ENCODE measurements at places on chromosomes 6 and 20.

DNA sequence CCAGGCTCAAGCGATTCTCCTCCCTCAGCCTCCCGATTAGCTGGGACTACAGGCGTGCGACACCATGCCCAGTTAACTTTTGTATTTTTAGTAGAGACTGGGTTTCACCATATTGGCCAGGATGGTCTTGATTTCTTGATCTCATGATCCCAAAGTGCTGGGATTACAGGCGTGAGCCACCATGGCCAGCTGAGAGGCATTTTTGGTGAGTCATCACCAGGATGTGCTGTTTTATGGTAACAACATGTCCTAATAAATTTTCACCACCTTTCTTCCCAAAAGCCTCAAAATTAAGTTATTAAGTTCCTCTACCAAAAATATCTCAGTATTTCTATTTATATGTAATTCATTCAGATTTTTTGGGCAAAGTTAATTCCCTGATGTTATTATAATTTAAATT is 53.5 kb downstream of the COL21A1 start:
- DNase-seq, result no peak

- DNase-seq, result no peak
These were observed 226.4 kb downstream of the CLIC5 start for GRCh38 chr6:45789238-45789637.

DNA sequence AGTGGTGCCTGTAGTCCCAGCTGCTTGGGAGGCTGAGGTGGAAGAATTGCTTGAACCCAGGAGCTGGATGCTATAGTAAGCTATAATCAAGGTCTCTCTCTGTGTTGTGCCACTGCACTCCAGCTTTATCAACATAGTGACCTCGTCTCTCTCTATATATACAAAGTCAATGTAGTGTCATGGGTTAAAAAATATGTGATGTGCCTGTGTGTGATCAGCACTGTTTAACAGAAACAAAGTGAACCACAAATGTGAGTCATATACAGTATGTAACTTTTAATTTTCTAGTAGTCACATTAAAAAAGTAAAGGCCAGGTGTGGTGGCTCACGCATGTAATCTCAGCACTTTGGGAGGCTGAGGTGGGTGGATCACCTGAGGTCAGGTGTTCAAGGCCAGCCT is 85.3 kb upstream of the RNF24 start:
- no peak for DNase-seq

DNA sequence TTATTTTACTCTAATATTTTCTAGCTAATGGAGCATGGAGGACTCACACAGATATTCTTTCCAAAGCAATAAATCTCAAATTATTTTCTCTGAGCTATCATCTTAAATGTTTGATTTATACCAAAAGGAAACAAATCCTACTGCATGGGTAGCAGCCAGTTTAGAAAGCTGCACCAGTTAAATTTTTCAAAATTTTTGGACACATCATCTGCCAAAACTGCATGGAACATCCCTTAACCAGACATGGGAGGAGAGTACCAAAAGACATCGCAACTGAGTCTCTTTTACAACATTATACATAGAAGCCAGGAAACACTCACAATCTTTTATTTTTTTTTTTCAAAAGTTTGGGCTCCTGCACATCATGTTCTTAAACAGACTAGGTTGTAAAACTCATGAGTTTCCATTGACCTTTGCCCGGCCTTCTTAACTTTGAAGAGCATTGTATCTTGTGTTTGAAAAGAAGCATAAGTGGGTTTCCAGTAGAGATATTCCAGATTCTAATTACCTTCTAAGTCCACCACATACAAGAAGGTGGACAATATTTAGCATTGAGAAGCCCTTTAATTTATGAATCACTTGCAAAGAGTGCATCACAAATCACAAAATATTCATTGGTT is 87.7 kb upstream of the HMGCLL1 start:
- no peak for DNase-seq

DNA sequence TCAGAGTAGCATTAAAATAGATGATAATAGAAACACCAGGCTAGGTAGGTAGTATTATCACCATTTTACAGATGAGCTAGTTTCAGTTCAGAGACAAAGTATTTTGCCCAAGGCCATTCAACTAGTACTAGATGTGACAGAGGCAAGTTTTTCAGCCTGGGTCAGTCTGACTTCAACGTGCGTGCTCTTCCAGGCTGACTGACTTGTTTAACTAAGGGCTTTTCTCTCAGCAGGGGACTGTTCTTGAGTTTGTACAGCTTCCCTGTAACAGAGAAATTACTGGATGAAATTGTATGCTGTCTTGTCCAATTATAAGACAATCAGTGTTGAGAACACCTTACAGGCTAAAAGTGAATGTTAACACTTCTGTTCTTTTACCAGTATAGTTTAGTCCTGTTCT is 333.5 kb upstream of the MAN1A1 start:
- DNase-seq, result no peak

GRCh38 chr20:59055302-59055701 is 12.7 kb upstream of the PRELID3B start:
- no peak for DNase-seq

DNA sequence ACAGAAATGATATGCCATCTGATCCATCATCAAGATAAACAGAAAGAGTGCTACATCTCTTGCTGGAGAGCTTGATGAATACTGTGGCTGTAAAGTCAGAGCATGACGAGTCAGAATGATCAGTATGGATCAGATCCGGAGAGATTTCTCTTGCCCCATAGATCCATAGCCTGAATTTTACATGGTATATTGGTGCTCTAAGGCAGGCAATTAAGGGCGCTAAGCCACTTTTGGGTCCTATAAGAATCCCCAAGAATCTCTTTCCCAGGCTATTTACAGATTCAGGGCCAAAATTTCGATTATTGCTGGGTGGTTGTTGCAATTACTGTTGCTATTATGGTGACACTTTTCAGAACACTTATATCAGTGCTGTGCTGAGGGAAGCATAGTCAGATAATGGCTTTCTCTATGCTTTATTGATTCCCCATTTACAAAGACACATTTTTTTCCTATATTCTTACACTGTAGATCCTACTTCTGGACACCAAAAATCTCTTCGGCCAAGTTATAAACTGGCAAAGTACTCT is 94.4 kb downstream of the ADGRB3 start:
- DNase-seq, result no peak

GRCh38 chr6:76792394-76792793 is 670.9 kb downstream of the HTR1B start:
- DNase-seq, result no peak

DNA sequence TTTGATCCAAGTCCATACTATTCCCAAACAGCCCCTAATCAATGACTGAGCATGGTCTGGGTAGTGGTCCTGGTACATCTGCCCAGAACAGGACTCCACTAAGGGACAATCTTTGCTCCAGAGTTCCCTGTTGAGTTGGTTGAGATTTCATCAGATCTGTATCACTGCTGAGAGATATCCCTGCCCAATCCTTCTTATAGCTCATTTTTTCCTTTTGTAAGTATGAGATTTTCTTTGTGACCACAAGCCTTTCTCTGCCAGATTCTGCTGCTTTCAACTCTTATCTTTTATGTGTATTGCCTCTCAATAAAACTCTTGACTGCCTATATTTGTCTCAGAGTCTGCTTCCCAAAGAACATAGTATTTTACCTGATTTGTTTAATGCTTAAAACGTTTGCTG is 46.2 kb upstream of the LAMA2 start:
- no peak for DNase-seq

DNA sequence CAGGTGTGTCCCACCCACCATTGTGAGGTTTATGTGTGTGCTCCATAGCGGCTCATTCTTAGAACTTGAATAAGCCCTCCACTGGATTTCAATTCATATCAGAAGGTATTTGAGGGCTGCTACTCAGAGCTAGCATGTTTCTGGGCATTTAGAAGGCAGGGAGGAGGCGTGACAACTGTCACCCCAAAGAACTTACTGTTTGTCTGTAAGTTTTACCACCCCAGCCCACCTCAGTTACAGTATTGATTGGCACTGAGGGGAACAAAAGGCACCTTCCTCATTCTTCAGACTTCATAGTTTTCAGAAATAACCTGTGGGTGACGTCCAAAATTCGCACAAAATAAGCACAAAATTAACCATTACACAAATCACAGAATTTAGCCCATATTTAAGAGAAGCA is 81.7 kb downstream of the KHDC1L start:
- no peak for DNase-seq

DNA sequence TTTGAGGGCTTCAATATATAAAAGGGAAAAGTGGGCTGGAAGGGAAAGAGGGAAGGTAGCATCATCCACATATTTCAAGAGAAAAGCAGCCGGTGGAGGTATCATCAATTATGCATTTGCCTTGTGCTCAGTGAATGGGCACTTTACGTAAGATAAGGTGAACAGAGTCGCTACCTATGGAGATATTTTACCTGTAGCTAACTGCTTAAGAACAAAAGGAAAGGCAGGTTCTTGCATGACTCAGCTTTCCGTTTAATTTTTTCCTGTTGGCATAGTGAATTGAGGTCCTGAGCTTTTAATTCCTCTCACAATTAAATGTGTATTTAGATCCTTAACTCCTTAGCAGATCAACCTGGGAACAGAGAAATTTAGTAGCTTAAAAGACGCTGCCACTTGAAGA is 25.5 kb upstream of the PLCB4 start:
- DNase-seq, result no peak

DNA sequence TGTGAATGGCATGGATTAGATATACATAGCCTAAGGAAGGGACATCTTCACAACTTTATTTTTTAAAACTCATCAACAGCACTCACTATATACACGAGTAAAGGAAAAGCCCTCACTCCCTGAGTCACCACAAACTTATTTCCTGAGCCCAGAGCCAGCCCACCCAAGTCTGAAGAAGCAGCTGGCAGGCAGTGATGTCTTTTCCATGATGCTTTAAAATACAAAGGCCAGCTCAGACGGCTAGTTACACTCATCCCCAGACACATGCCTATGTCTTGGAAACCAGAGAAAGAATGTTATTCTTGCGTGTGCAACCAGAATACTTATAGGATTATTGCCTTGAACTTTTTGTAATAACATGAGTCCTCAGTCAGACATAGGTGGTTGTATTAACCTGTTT is 114.4 kb downstream of the ADGRG6 start:
- DNase-seq, result no peak

- DNase-seq, result no peak
These were observed 82.2 kb upstream of the PAX1 start for GRCh38 chr20:21623074-21623780.

DNA sequence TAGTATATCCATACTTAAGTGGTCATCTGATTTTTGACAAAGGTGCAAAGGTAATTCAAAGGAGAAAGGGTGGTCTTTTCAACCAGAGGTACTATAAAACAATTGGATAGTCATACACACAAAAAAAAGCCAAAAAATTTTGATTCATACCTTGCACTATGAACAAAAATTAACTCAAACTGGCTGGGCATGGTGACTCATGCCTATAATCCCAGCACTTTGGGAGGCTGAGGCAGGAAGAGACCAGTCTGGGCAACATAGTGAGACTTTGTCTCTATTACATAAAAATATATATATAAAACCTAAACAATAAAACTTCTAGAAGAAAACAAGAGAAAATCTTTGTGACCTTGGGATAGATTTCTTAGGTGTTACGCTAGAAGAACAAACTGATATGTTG is 43.8 kb upstream of the ADIG start:
- DNase-seq, result no peak

DNA sequence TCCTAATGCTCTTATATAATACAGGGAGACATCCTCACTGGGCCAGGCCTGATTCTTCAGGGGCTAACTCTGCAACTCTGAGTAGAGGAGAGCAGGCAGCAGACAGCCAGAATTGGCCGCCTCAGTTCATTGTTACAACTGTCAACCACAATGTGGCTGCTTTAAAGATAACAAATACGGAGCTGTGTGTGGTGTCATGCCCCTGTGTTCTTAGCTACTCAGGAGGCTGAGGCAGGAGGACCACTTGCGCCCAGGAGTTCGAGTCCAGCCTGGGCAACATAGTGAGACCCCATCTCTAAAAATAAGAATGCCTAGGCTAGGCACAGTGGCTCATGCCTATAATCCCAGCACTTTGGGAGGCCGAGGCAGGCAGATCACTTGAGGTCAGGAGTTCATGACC is 34.3 kb downstream of the CEP250 start:
- no peak for DNase-seq

GRCh38 chr20:36744764-36745191 is 1.1 kb downstream of the NDRG3 start:
- DNase-seq, result no peak

DNA sequence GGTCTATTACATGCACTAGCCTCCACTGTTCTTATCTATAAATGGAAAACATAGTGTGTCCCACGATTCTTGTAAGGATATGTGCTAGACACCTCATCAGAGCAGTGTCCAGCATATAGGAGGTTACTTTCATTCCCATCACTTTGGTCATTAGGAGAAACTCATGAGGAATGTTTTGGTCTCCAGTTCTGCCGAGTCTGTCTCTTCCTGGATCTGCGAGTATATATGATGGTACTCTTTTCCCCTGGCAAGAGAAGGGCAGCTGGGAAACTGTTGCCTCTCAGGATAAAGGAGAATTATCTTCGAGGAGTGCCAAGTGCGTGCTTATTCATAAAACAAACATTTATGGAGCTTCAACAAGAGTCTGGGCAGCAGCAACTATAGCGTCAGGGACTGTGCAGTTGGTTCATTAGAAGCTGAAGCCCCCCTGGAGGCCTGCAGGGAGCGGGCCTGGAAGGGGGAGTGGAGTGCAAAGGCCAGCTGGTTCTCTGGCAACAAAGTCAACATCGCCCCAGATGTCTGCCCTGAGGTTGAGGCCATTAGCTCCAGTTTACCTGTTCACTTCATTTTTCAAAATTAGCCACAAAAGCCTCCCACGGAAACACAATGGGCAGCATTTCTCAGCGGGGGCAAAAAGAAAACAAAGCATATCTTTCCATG is 811.9 kb downstream of the MAFB start:
- DNase-seq, result no peak

- DNase-seq, result no peak
These were observed 46.3 kb downstream of the TULP4 start for GRCh38 chr6:158358450-158359077.

DNA sequence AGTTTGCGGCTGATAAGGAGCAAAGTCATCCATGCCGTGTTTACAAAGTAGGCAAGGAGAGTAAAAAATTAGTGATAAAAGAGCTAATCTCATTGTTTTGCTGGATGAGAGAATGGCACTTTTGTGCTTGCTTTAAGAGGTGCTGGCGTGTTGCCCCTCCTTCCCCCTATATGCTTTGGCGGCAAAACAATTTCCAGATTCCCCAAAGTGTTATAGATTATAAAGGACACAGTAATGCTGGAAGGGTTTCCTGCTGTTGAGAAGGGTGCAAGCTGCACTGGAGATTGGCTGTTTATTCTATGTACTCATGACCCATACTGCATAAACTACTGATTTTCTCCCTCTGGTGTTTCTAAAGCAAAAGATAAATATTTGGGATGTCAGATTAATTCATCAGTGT is 338.9 kb upstream of the MAP3K7 start:
- no peak for DNase-seq

DNA sequence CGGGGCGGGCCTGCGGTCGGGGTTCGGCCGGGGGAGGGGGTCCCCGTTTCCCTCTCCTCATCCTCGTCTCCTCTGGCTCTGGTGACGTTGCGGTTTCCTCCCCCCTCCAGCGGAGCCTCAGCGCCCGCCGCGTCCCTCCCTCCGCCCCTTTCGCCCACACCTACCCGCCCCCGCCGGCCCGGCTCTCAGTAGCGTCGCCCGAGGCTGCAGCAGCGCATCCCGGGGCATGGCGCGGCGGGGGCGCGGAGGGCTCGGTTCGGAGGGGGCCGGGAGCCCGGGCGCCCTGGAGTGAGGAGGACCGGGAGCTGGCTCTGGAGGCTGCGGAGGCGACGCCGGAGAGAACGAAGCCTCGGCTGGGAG is at the start of gene DSE:
DSE (plus strand) TSS at position 188 of the 360 bp plus-strand sequence. CDS start 28,304 bp downstream, outside the sequence.
- DNase-seq, result no peak
